Transverse colon (tissue), 4 donors: ENCODE measurements at places on chromosomes 1 and 21. TPM values are rescaled to one million over a fixed set of nuclear protein-coding genes. Genes with fewer than 3 reads are reported as not detected.

- peak; percentile 65 for DNase-seq
Observed at GRCh38 chr1:153945131-153945794, 1.3 kb downstream of the DENND4B start.

DNA sequence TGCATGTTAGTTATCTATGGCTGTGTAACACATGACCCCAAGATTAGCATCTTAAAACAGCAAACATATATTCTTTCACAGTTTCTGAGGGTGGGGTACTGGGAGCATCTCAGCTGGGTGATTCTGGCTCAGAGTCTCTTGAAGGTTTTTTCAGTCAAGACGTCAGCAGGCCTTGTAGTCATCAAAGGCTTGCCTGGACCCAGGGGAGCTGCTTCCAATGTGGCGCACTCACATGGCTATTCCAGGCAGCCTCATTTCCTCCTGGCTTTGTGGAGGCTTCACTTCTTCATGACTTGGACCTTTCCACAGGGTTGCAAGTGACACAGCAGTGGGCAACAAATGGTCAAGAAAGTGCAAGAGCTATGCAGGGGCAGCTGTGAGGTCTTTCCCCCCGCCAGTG, 114.7 kb downstream of the ACTL8 start:
- no peak for DNase-seq

DNA sequence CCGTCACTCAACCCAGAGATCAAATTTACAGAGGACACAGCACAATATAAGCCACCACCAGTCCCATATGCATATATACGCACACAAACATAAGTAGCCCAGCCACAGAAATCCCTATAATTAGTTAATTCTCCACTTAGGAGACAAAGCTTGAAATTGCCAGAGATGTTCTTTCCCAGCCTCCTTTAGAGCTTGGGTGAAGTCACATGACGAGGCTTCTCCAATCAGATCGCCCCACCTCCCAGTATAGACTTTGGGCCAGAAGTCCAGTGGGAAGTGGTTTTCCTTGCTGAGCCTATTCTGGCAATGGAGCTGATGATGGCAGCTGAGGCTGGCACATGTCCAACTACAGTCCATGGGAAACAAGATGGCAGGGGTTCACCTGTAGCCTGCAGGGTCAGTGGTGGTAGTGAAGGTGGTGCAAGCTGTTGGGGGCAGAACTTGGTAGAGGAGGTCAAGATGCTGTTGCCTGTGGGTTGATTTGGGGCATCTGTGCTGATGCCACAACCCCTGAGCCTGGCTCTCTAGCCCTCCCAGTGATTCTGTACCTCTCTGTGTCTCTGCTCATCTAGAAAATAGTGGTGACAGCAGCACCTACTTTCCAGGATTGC, 535.9 kb downstream of the MATN1 start:
- no peak for DNase-seq

GRCh38 chr1:192554904-192555303, 20.7 kb upstream of the RGS1 start:
- no peak for DNase-seq

DNA sequence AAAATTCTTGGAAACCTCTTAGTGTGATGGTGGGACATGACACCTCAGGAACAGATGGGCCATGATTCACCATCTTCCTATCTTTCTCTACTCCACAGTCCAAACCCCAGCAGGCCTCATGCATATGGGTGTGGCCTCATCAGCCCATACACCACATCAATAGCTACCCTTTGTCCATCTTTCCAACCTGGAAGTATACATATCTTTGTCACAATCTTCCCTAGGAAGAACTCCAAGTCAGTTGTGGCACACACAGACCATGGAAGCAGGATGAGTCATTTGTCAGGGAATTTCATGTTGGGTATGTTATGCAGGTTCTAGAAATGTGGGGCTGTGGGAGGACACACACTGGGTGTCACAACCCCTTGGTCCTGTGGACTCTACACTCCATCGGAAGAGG, 30.5 kb upstream of the CLCA4 start:
- no peak for DNase-seq

- DNase-seq = no peak
Observed at GRCh38 chr1:234108921-234109320, 204.4 kb downstream of the SLC35F3 start.

GRCh38 chr1:4602462-4603294, 51.7 kb upstream of the AJAP1 start:
- DNase-seq = no peak

DNA sequence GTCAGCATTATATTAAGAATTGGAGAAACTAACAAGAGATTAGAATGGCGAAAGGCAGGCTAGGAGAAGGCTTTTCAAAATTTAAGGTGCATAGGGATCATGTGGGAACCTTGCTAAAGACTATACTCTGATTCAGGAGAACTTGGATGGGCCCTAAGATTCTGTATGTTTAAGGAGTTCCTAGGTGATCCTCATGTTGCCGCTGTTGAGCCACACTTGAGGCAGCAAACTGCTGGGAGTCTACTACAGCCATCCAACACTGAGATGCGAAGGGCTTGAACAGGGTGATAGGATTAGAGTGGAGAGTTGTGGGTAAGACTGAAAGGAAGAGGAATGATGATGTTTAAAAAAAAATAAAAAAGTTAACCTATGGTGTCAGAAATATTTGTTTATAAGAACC, 1013.2 kb downstream of the MRPL39 start:
- no peak for DNase-seq

GRCh38 chr1:213332491-213332890, 281.4 kb downstream of the RPS6KC1 start:
- DNase-seq = no peak

DNA sequence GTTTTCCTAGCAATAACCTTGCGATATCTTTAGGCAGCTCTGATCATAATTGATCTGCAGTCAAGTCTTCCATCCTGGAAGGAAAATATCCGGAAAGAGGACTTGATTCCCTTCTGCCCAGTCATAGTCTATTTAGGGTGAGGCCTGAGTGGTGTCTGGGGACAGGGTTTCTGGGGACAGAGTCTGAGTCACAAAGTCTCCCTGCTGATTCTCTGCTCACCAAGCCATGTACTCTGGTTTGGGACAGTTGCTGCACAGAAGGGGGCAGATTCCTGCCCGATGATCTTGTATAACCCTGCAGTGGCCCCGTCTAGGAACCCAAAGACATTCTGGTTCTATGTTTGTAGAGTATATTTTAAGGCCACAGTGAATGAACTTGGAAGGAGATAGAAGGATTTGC, 178.8 kb downstream of the KCNJ6 start:
- no peak for DNase-seq

GRCh38 chr1:187122566-187122965, 293.8 kb downstream of the PLA2G4A start:
- DNase-seq = no peak

DNA sequence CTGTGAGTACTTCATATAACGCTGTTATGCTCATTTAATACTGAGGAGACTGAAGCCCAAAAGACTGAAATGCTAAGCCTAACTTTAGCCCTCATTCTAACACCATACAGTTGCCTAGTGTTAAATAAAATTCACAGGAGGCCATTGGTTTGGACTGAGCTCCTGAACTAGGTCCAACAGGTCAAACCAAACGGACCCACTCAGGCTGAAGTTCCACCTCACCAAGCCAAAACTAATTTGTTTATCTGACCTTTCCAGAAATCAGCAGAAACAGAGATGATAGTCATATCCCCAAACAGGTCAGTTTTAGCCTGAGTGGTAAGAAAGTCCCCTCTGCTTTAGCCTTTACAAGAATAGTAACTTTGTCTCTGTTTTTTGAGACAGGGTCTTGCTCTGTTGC, 311.3 kb upstream of the ZP4 start:
- no peak for DNase-seq

DNA sequence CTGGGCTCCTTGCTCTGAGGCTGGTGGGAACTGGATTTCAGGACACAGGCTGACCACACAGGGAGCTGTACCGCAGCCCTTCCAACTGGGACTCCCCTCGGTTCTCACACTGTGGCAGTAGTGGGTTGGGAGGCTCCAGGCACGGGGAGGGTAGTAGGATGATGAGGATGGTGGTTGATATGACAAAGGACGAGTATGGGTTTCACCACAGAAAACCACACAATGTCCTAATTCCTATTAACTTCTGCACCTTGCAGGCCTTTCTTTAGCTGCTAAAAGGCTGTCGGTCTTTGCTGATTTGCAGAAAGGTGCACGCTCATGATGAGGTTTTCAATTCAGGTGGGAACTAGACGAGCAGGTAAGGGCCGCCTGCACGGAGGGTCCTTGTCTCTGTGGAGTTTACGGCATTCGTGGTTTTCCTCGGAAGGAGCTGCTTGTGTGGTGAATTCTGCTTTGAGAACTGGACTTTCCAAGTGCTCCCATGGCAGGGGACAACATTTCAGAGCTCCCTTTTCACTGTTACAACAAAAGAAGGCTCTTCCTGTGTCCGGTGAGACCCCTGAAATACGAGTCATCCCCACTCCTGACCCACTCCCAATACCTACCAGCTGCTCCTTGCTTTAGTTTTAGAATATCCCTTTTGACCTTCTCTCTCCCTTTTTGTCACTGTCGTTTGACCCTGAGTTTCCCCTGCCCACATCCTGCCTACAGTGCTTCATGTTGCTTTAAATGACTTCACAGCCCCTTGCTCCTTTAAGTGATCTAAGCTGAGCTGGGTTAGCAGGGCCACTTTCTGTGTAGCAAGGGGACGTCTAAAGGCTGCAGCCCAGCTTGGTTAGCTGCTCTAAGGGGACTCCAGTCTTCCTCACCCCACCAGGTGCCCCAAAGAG, 125.1 kb downstream of the MRPS6 start:
- no peak for DNase-seq

GRCh38 chr1:214602764-214603657, at the start of gene CENPF:
Gene CENPF, plus strand, starts transcription at chr1:214603195. Its CDS starts 10,560 bp downstream, at chr1:214613755.
- peak; percentile 94 for DNase-seq

- no peak for DNase-seq
Observed at GRCh38 chr1:41558761-41559171, 74.3 kb upstream of the EDN2 start.

DNA sequence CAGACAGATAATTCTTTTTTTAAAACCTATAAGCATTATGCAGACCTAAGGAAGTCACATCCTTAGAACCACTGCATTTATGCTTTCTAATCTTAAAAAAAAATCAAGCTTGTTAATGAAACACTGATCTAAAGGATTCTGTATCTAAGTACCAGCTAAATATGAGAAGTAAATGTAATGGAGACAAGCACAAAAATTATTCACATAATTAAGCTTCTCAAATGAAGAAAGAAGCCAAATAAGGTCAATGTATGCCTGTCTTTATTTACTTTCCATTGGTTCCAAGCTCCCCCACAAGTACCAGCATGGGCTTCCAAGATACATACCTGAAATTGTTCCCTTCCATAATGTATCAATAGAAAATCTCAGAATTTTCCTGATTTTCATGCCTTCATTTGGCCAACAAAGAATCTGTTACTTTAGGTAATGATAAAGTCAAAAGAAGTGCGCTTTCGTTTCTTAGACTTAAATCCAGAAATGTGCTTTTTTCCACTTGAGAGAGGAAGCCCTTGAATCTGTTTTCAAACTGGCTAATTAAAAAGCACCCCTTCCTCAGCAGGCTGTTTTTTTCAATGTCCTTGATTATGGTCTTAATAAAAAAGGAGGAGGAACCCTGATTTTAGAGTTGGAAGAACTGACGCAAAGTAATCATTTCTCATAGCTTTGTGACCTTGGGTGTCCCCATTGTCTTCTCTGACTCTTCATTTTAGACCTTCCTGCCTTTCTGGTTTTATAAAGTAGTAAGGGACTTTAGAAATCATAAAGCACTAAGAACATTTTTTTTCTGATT, 3.8 kb downstream of the RGS2 start:
- DNase-seq = no peak

DNA sequence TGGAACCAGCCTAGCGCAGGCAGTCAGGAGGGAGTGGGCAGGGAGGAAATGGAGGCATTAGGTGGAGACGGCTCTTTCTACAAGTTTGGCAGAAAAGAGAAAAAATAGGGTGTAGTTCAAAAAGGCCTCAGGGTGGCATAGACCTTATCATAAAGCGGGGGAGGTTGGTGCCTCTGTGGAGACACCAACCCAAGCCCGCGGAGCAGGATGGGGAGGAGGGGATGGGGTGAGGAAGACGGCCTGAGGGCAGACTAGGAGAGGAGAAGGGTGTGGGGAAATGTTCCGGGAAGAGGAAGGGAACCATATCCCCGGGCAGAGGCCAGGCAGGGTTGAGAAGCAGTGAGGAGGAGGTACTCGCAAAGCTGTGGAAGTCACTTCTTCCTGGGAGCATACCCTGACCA, 17.4 kb upstream of the SHE start:
- DNase-seq = no peak

- no peak for DNase-seq
Observed at GRCh38 chr1:230286890-230287269, 139.3 kb downstream of the PGBD5 start.

DNA sequence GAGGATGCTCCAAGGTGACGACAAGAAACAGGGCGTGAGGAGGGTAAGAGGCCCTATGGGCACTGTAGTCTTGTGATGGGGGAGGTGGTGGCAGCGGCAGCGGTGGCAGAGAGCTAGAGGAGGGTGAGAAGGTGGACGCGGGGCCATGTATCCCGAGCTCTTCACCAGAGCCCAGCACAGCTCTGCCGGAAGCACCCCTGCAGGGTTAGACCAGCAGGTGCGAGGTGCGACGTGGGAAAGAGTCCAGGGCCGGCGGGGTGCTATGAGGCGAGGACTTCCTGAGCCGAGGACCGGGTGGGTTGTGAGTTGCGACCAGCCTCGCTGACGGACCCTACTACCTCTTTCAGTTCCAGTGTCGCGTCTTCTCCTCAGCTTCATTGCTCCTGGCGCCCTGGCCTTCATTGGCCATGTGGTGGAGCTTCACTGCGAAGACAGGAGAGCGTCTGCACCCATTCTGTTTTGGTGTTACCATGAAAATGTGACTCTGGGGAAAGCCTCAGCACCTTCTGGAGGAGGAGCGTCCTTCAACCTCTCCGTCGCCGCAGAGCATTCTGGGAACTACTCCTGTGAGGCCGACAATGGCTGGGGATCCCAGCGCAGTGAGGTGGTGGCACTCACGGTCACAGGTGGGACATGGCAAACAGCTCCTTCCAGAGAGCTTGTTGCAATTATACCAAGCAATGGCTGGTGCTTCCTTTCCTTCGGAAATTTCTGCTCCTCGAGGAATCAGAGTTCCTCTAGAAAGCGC, 67.9 kb upstream of the KIRREL1 start:
- no peak for DNase-seq

GRCh38 chr1:100038660-100039287, 69.0 kb downstream of the SLC35A3 start:
- peak; percentile 79 for DNase-seq

DNA sequence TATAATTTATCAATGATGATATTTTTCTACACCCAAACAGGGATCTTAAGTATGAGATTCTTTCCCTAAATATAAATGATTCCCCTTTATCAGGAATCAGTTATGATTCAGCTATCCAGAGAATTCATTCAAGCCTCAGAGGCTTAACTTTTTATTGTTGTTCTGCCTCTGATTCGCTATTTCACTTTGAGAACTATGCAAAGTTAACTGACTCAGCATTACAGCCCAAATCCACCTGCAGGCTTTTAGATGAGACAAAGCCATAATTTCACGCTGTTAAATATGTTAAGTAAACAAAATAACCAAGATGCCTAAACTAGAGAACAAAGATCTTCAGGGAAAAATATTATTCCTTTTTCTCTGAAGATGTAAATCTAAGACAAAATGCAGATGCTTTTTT, 8.5 kb downstream of the SCYL3 start:
- no peak for DNase-seq

The NR1I3 gene
- total RNA-seq = not detected

The CRYAA gene
- not detected for total RNA-seq

The RAB7B gene
- total RNA-seq = not detected

The SLC37A1 gene
- total RNA-seq = 80.8 TPM

The L1TD1 gene
- total RNA-seq = 5.4 TPM

The PRPF38A gene
- total RNA-seq = 4.0 TPM

The FCRL6 gene
- total RNA-seq = 1.4 TPM

The SPRR2G gene
- total RNA-seq = not detected

The OR2L3 gene
- not detected for total RNA-seq

The SELENOF gene
- total RNA-seq = 111 TPM

The AMY2B gene
- 34.3 TPM for total RNA-seq

The CAPZA1 gene
- 160 TPM for total RNA-seq

The EYA3 gene
- total RNA-seq = 14.6 TPM

The EFNA3 gene
- total RNA-seq = 3.4 TPM
